Central memory CD8-positive, alpha-beta T cell (primary cell): ENCODE measurements at places on chromosomes 13 and 19.

- no peak for DNase-seq
Observed at GRCh38 chr13:73571376-73571775, 512.6 kb downstream of the KLF5 start.

DNA sequence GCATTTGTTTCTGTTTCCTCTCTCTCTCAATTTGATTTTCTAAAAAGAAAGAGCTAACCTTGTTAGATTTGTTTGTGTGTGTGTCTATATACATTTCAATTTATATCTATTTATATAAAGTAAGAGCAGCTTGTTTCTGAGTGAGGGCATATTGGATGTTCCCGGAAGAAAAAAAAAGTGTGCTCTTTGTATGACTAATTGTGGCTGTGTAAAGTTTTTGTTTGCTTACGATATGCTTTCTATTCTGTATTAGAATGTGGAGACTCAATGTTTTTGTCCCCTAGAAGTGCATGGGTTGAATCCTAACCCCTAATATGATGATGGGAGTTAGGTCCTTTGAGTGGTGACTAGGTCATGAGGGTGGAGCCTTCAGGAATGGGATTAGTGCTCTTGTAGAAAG is 66.6 kb upstream of the C1QTNF9B start:
- no peak for DNase-seq

DNA sequence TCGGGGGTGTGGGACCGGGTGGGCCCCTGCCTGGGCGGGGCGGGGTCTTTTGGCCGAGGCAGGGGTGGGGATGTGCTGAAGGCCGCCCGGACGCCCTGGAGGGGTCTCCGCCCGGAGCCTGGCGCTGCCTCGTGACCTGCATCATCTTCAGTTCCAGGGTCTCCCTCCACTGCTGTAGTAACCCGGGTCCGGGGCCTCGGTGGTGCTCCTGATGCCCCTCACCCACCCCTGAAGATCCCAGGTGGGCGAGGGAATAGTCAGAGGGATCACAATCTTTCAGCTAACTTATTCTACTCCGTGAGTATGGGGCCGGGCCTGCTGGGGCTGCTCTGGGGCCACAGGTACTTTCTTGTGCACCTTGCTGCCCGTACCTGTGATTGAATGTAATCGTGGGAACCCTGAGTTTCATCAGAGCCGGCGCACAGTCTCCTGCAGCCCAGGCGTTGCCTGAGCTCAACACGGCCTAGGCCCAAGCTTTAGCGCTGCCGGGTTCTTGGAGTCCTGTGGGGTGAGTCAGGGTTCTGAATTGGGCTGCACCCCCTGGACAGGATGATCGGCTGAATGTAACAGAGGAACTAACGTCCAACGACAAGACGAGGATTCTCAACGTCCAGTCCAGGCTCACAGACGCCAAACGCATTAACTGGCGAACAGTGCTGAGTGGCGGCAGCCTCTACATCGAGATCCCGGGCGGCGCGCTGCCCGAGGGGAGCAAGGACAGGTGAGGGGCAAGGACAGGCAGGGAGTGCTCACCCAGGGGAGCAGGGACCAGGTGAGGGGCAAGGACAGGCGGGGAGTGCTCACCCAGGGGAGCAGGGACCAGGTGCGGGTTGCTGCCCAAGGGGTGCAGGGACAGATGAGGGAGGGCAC is 10.5 kb downstream of the PEAK3 start:
- no peak for DNase-seq

DNA sequence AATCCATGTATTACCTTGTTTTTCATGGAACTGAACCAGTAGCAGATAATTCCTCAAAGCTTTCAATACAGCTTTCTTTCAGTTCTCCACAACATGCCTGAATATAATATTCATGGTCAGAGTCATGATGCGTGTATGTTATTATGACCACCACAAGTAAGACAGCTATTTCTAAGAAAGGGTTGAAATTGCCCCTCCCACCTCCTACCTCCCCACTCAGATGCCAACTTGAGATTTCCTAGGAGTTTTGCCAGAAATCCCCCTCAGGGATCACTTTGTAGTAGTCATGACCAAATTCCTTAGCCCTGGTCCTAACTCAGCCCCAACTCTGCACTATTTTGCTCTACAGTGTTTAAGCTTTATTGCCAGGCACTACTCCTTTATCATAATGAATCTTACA is 69.9 kb upstream of the RAP2A start:
- DNase-seq: no peak
